ENCODE measurements at places on chromosomes 5 and 9.

GRCh38 chr5:110663525-110663924 is 62.9 kb downstream of the TMEM232 start:
- no peak for DNase-seq

DNA sequence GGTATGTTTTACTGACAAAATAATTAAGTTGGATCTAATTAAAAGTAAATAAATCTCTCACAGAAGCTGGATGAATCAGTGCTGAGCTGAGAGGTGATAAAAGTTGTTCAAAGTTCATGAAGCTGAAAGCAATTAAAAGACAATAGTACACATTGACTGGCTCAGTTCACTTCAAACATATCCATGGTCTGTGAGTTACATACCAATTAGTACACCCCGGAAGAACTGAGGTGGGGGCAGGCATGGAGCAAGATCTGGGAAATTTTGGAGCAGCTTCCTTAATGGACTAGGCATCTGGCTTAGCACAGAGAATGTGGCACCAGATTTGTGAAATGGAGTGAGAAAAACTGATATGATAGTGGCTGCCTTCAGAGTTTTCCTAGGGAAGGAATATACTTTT is 152.7 kb downstream of the ATP10B start:
- DNase-seq: no peak

- no peak for DNase-seq
These were observed 258.7 kb upstream of the IRX4 start for GRCh38 chr5:2141254-2142000.

- no peak for DNase-seq
These were observed 1804.6 kb upstream of the ACO1 start for GRCh38 chr9:30579810-30580209.

DNA sequence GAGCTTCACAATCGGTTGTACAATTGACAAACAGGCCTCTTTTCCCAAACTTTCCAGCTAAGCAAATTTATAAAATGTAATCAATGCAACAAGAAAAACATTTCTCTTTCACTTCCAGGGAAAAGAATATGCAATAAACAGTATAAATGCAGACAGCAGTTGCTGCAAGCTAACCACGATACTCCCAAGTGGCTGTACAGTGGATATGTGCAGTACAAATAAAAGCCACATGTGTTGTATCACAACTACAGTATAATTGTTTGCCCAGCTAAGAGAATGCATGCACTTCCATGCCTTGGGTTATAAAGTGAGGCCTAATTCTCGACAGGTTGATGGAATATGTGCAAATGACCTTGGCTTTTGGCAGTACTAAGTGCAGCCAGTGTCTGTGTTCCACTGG is 16.7 kb upstream of the PDCL start:
- DNase-seq: no peak

DNA sequence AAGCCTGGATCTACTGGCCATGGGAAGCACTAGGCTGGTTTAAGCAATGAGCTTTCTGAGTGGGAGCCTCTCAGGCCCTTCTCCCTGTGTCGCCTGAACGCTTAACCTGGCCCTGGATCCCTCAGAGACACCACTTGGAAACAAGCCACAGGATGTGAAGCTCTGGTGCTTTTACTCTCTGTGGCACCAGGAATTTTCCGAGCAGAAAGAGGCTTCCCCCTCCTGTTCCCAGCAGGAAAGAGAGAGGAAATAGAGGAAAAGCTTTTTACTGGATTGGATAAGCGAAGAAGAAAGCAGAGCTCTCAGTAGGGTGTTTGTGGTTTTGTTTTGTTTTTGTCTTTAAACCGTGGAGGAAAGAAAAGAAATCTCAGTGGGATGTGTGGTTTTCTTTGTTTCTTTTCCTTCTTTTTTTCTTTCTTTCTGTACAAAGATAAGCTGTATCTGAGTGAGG is 34.5 kb downstream of the COL15A1 start:
- no peak for DNase-seq

- no peak for DNase-seq
These were observed 293.1 kb upstream of the BRINP1 start for GRCh38 chr9:119662329-119662728.

All from CD4-positive, alpha-beta T cell treated with Interleukin-17A for 1 hour (primary cell).